ENCODE measurements at places on chromosomes 5 and 9.

- DNase-seq: no peak
These were observed 132.8 kb upstream of the TAF11L2 start for GRCh38 chr5:17364987-17365810.

GRCh38 chr9:95130484-95130883 lies 187.0 kb downstream of the FANCC start:
- DNase-seq: no peak

- no peak for DNase-seq
These were observed 97.6 kb upstream of the CTSL start for GRCh38 chr9:87628346-87628745.

DNA sequence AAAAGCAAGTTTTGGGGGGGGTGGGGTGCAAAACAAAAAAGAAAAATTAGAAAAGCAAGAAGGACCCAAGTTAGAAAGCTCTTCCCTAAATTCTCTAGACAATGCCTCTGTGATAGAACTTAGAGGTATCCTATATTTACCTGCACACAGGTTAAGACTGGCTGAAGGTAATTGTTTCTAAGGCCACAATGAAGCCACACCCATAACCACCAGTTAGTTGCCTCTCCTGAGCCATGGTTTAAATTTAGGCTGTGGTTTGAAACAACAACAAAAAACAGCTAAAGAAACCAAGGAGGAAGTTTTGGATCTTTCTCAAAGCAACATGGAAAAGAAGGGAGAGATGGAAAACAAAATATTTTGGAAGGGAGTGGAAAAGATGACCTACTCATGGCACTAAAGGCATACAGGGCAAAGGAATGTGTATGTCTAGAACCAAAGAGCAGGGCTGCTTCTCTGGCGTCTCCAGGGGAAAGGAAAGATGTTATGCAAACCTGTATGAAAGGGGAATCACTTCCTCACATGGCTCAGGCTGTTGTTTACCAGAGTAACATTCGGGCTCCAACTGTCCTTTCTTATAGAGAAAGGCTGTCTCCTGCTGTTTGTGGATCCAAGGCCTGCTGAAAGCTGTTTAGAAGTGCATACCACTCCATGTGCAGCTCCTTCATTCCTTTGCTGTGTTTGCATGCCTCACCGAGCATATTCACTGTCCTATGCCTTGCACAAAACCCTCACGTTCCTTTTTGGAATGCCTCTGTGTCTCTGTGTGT lies 408.9 kb upstream of the MPDZ start:
- no peak for DNase-seq

GRCh38 chr9:133783331-133783731 lies 45.2 kb upstream of the SARDH start:
- no peak for DNase-seq

DNA sequence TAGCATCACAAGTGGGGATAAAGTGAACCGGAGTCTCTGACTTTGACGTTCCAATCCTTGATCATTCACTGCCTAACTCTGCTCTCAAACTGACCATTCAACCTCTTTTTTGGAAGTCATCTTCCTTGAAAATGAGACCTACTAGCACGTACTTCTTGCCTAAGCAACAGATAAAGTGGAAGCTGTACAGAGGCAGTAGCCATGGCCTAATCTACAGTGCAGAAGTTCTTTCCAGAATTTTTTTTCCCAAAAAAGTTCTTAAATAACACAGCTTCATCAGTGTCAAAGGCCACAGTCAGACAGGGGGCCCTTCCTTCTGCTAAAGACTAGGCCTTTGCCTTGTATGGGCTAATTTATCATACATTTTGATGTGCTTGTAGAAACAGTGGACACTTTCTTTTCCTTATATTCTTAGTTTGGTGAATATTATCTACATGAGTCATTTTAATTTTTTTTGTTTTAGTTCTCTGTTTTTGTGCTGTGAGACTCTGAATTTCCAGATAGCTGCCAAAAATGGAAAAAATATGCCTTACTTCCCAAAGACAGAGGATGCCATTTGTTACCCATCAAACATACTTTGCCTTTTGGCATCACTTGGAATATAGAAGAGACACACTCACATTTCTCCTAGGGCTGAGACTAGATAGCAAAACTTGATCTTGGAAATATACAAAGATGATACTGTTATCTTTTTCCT lies 96.3 kb upstream of the VCAN start:
- no peak for DNase-seq

GRCh38 chr5:66810848-66811261 lies 214.7 kb downstream of the MAST4 start:
- DNase-seq: no peak

- no peak for DNase-seq
These were observed 231.0 kb downstream of the NNT start for GRCh38 chr5:43833961-43834360.

DNA sequence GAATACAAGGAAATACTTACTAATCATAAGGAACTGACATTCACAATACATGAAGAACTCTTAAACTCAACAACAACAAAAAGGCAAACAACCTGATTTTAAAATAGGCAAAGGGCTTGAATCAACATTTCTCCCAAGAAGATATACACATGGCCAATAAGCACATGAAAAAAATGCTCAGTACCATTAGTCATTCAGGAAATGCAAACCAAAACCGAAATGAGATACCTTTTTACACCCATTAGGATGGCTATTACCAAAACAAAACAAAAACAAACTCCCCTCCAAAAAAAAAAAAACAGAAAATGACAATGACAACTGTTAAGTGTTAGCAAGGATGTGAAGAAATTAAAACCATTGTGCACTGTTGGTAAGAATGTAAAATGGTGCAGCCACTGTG lies 104.1 kb upstream of the ZNF462 start:
- no peak for DNase-seq

GRCh38 chr9:71729816-71730526 lies 38.3 kb downstream of the CEMIP2 start:
- DNase-seq: no peak

GRCh38 chr5:13910201-13910600 lies 34.3 kb downstream of the DNAH5 start:
- no peak for DNase-seq

DNA sequence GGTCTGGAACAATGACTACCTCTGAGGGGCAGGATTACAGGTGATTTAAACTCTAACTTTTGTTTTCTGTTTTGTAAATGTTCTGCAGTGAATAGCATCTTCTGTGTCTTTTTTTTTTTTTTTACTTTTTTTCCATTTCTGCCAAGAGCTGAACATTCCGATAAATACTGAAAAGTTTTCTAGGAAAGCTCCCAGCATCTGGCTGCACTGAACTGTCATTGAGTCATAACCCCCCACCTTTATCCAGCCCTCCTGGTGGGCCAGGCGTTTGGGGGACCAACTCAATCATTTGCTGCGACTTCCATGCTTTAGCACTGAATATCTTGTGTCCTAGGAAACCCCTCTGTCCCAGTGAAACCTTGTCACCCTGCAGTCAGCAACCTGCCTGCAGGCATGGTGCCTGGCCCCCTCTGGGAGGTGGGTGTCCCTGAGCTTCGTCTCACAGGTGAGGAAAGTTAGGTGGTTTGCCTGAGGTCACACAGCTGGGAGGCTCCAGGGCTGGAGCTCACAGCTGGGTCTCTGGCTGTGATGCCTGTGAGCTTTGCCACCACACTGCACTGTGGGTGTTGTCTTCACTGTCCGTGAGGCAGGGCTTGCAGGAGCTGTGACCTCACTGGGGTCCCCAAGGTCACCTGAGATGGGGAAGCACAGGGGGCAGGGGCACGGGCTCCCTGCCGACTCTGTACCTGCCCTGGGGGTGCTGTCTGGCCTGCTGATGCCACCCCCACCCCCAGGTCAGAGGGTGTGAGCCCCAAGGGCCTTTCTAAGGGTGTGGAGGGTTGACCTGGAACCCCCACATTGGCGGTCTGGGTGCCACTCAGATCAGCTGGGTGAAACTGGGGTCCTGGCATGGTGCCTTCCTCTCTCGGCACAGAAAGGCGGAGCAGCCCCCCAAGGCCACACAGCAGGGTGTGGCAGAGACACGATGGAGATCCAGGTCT lies 14.1 kb downstream of the PLPP7 start:
- no peak for DNase-seq

- peak; percentile 95 for DNase-seq
These were observed 8.2 kb downstream of the RANBP6 start for GRCh38 chr9:6007058-6007769.

DNA sequence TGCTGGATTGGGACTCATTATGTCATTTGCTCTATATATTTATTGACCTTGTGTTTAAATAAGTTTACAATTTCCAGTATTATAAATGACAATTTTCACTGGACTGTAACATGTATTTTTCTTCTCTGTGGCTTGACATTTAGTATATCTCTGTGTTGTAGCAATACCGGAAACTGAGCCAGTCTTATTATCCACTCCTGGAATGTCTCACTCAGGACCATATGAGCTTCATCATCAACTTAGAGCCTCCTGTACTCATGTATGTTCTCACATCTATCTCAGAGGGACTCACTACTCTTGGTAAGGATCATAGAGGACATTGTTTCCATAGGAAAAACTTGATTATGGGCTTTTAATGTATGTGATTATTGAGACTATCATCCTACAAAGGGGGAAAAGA lies 66.5 kb upstream of the TLX3 start:
- no peak for DNase-seq

Data from CD4-positive, alpha-beta T cell treated with Interleukin-2 at 100 ng/mL for 4 hours (primary cell).